ENCODE measurements at places on chromosomes 2 and 18.

DNA sequence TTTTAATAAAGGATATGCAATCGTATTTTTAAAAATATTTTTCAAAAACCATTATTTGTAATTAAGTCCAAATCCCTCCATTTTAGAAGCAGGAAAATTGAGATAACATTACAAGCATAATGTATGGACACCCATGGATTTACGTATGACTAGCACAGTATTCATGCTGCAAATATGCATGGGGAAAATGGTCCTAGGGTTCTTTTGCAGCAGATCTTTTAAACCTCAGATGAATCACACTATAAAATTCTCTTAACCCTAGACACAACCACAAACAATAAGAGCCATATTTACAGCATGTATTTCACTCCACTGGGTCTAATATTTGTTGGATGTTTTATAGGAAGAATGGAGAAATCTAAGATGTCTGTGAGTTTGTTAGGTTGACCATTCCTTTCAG lies 453.4 kb downstream of the TGIF1 start:
- DNase-seq: no peak

- no peak for DNase-seq
Measured at GRCh38 chr2:234569776-234570430, 73.0 kb upstream of the ARL4C start.

DNA sequence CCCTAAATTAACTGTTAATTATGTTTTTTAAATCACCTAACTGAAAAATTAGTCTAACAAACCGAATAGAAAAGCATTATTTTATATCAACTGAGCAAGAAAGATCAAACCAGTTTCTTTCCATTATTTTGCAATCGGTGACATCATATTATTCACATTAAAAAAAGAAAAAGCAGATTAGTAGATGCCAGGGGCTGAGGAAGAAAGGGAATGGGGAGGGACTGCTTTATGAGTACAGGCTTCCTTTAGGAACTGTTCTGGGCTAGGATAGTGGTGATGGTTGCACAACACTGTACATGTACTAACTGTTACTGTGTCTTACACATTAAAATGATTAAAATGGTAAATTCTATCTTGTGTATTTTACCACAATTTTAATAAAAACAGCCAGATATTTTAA lies 59.3 kb downstream of the COBLL1 start:
- no peak for DNase-seq

GRCh38 chr2:98908931-98909316 lies 27.1 kb downstream of the CRACDL start:
- DNase-seq: no peak

DNA sequence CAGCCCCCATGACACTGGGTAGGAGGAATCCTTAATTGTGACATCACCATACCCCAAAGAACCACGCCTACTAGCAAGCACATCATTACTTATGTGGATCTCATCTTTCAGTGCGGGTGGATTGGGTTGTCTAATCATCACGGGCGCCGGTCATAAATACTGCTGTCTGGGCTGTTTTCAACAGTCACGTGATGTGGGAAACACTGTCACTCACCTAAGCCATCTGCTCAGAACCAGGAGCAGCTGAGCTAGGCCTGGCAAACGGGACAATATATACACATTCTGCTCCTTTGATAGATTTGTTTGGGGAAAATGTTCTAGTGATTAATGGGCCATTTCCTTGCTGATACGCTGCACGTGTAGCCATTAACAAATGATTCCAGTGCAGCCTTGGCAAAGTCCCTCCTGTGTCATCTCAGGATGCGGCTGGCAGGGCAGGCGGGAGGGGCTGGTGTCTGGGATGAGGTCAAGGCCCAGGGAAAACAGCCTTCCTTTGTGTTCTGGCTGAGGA lies 145.9 kb upstream of the COPS8 start:
- no peak for DNase-seq

DNA sequence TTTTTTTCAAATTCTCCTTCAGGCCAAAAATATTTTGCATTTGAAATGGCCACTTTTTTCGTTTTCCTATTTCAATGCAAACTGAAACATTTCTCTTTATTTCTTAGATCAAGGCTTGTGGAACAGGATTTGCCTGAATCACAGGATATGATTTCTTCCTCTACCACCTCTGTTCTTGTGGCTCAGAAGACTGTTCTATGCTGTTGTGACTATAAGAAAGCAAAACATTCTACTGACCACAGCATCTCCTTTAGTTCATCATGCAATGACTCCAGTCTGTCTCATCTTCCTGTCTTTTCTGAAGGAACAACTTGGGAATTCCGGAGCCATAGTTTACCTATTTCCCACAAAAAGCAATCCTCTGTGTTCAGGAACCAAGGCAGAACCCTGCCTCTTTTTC lies 16.2 kb upstream of the ZNF512 start:
- DNase-seq: no peak

- DNase-seq: no peak
Measured at GRCh38 chr2:55090702-55091101, 40.5 kb upstream of the RTN4 start.

DNA sequence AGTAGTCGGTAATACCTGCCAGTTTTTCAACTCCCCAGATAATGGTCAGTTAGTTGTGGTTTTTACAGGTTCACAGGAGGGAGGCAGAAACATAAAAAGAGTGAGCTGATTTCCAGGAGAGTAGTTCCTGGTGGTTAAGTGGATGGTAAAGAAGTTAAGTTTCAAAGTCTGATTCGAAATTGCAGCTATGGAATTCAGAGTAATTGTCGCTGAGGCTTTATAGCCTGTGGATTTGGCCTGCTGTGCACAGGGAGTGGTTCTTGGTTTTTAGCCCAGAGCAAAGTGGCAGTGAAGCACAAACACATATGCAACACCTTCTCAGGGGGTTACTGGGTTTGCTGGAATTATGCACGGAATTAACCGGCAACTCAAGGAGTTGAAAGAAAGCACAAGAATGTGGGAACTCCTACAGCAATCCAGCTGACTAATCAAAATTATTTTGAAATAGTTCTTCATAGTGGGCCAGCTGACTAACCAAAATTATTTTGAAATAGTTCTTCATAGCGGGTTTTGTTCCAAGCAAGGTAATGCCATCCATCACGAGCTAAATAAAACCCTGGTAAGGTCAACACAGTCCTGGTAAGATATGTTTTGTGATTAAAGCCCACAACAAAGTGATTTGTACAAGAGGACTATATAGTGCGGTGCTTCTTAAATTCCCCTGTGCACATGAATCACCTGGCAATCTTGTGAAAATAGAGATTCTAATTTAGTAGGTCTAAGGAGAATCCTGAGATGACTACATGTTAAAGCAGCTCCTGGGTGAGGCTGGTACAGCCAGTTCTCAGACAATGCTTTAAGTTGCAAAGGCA lies 94.4 kb downstream of the SGPP2 start:
- no peak for DNase-seq

GRCh38 chr2:159905926-159906714 lies 108.1 kb upstream of the CD302 start:
- no peak for DNase-seq

DNA sequence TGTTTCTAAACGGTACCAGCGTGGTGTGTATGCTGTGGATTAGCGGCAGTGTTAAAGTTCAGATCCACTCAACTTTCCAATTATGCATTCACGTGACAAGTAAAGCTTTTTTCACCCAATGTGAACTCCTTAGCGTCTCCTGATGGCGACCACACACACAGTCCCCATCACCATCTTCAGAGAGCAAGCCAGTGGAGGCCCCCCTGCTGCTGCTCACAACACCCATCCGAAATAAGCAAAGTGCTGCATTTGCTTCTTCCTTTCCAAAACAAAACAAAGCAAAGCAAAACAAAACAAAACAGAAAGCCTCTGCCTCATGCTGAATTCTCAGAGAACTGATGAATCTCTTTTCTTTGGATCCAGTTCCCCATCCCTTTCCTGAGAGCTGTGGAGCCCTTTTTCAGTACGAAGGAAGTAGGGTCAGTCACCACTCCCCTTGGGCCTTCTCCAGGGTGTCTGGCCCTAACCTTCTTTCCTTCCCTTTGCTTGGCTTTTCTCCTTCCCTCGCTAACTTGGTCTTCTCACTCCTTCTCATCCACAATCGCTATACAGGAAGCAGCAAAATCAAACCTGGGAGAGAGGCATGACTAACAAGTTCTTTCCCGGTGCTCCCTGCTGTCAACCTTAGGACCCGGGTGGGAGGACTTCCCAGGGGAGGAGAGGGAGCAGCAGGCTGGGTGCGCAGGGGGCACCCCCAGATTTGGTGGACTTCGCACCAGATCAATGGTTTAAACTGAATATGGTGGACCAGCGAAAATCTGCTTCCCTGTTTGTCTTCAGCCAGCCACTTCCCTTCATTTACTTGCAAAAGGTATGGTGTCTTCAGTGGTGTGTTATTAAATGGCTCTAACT lies 56.0 kb downstream of the NRP2 start:
- DNase-seq: no peak

GRCh38 chr2:76080154-76080553 lies 369.4 kb upstream of the GCFC2 start:
- no peak for DNase-seq

DNA sequence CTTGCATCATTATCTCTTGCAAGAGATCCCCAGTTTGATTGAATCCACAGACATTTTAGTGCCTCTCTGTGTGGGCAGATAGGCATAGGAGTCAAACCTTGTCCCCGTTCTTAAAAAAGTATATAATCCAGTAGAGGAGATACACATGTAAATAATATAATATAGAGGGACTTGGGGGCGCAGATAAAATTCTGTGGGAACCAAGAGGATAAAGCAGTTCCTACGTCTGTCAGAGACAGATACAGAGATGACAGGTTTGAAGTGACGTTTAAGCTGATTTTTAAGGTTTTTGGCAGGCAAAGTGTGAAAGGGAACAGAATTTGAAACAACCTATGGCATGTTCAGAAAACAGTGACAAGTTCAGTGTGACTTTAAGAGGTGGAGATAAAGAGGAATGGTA lies 63.1 kb downstream of the CAB39 start:
- no peak for DNase-seq

Measured in activated naive CD4-positive, alpha-beta T cell treated with anti-CD3 and anti-CD28 coated beads, Interleukin-2, amount 50 U/mL, for 16 hours (primary cell).